ENCODE measurements at places on chromosomes 4 and X.

DNA sequence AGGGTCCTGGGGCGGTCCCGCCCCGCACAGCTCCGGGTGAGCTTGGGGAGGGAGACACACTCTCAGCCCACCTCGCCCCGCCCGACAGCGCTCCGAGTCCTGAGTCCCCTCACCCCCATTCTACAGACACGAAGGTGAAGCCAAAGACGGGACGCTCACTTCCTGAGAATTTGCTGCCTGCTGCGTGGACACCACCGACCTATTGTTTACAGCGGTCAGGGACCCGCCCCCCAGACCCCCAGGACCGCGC is 796 bp upstream of the ZNF141 start:
- DNase-seq, result no peak

GRCh38 chrX:134718966-134719317 is 60.7 kb upstream of the PLAC1 start:
- DNase-seq, result no peak

DNA sequence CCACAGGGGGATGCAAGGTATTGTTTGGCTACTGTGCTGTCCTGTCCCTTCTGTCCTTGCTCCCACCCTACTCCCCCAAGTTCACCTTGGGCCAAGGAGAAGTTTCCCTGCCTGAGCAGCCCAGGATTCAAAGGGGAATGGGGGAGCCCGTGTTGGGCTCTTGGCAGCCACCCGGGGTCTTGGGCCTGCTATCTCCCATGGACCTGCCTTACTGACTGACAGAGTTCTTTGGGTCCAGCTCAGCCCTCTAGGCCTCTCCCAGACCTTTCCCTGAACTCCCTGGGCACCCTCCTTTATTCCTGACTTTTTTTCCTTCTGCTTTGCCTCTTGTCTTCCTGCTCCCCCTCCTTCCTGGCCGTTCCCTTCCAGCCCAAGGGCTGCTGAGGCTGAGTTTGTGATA is 67.4 kb downstream of the STARD8 start:
- no peak for DNase-seq

GRCh38 chr4:76644831-76645485 is 209.9 kb downstream of the SHROOM3 start:
- DNase-seq, result no peak

GRCh38 chrX:97060020-97060419 is 176.3 kb downstream of the RPA4 start:
- DNase-seq, result no peak

GRCh38 chr4:3268395-3269104 is 19.6 kb downstream of the MSANTD1 start:
- DNase-seq, result no peak

DNA sequence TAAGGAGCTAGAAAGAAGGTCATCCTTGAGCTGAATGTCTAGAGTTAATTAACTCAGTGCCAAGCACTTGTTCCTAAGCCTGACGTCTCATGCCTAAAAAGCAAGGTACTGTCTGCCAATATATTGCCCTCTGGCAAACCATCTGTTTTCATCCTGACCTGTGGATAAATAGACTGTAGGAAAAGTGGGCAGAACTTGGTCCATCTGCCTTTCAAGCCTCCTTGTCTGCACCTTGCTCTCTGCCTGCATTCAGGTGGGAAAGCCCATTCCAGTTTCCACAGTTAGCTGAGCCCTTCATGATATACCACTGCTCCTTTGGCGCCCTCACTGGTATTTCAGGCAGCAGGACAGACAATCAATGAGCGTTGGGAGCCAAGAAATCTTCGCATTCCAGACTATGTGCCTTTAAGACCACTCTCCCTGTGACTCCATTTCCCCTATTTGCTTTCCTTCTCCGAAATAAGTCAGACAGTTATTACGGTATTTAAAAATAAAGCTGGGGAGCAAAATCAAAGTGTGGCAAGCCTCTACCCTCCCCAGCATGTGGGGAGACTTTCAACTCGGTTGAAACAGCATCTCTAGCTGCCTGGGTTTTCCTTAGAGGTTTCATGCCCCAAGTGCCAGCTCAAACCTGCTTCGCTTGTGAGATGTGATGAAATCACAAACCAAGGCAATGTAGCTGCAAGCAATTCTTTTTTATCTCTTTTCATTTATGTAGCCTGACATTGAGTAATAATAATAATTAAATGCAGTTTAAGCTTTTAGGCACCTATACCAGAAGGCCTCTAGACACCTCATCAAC is 2.5 kb upstream of the CCDC149 start:
- DNase-seq, result no peak

GRCh38 chrX:97021680-97022079 is 138.0 kb downstream of the RPA4 start:
- no peak for DNase-seq

GRCh38 chr4:88803600-88804096 is 106.0 kb upstream of the NAP1L5 start:
- no peak for DNase-seq

DNA sequence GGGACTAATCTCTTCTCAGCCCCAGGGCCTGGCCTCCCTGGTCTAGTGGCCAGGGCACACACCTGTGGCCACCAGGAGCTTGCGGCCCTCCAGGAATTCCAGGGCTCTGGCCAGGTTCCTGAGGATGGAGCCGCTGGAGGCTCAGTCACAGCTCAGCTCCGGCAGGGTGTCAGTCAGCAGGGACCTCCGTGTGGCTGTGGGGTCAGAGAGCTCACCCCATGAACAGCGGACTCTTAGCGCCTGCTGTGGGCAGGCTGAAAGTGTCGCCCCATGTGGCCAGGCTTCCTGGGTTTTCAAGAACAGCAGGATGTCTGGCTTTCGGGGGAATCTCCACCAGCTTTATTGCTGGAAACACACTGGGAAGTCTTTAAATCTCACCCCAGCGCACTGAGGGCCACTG is 19.3 kb upstream of the SH3TC1 start:
- DNase-seq, result no peak

DNA sequence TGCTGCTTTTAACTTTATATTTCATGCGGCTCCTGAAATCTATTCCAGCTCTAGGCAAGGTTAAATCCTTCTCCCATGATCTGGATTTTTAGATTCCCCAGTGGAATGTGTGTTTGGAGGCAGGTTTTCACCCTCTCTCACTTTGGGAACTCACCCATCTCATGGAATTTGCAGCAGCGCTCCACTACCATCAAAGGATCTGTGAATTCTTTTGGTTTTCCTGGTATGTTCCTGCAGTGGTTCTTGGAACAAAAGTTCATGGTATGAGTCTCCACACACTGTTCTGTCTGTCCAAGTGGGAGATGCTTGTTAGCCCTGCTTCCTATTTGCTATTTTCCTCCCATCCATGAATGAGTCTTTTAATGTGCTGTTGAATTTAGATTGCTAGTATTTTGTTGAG is 14.0 kb downstream of the APOOL start:
- no peak for DNase-seq

DNA sequence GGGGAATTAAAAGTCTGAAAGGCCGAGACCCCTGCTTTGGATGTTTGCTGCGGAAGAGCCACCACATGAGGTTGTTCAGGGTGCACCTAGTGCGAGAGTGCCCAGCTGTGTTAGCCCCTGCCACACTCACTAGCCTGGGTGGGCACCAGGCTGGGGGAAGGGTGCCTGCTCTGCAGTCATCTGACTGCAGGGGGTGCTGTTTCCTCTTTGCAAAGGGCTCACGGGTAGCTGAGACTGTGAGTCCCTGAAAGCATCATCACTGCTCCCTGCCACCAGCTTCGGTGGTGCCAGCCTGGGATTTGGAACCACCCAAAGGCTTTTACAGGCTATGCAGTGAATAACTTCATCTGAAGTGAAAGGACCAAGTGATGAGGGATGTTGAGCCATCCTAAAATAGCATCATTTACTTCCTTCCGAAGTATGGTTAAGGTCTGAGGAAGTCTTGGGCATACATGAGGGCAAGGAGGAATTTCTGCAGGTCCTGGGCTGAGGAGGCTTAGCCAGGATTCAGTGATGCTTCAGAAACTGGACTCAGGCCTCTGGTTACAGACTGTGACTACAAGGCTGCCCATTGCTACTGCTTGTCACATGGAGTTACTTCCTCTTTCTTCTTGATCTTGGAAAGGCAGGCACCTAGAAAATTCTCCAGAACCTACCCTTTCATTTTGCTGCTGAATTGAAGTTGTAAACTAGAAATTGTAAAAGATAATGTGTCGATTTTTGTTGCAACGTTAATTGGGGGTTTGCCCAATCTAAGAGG is 293.2 kb upstream of the PRPS2 start:
- no peak for DNase-seq

- no peak for DNase-seq
Observed at GRCh38 chr4:168978001-168978700, 31.9 kb downstream of the CBR4 start.

DNA sequence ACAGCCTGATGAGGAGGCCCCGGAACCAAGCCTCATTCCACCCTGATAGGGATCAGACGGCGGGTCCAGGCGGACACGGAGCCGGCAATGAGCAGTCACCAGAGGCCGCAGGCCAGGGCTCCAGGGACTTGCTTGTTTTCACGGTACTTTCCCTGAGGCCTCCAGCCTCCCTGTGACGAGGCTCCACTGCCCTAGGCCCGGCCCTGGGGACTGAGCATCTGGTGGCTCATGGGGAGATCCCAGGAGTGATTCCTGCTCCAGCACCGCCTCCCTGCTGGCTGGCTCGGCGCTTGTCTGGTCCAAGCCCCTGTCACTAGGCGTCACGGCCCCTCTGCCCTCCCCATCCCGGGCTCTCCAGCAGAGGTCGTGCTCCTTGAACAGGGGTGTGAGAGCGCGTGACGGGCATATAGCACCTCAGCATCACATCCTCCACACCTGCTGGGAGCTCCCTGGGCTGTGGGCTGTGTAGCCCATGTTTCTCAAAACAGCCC is 14.1 kb downstream of the HTRA3 start:
- no peak for DNase-seq

DNA sequence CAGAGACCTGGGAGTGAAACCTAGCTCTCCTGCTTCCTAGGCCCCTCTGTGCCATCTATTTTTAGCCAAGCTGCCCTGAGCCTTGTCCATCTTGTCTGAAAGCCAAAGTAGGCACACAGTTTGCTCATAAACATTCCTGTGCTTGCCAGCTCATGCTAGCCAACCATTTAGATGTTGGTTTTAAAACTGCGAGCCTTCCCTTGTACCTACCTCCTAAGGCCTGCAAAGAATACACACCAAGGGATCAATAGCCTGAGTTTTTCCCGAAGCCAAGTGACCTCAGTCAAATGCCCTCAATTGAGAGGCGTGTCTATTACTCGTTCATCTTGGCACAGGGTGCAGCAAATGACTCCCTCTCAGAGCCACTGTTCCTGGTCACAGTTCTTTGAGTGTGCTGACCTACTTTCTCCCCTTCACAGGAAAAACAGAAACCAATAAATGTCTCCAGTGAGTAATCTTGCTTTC is 48.5 kb downstream of the ZCCHC12 start:
- DNase-seq, result no peak

DNA sequence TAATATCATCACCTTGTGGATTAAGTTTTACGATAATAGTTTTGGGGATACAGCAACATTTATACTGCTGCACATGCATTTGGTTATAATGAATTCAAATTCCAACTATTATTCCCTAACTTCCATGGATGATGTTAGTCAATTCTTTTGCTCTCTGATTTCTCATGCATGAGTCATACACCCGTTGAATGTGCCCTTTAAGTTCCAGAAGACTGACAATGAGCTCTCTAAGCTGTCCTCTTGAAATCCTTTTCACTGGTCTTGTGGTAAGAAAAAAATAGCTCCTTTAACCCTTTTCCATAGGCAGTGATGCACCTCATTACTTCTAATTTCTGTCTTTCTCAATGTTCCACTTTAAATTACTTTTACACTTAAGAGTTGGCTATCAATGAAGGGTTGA is 1095.2 kb upstream of the POU3F4 start:
- no peak for DNase-seq

GRCh38 chrX:12228862-12229261 is 90.6 kb downstream of the FRMPD4 start:
- DNase-seq, result no peak

GRCh38 chrX:22674932-22675331 is 324.8 kb upstream of the DDX53 start:
- DNase-seq, result no peak

- no peak for DNase-seq
Observed at GRCh38 chrX:109384699-109385098, 97.2 kb downstream of the GUCY2F start.

GRCh38 chr4:7857993-7858392 is 81.7 kb downstream of the AFAP1 start:
- no peak for DNase-seq

- no peak for DNase-seq
Observed at GRCh38 chr4:107071108-107071507, 35.0 kb upstream of the DKK2 start.

DNA sequence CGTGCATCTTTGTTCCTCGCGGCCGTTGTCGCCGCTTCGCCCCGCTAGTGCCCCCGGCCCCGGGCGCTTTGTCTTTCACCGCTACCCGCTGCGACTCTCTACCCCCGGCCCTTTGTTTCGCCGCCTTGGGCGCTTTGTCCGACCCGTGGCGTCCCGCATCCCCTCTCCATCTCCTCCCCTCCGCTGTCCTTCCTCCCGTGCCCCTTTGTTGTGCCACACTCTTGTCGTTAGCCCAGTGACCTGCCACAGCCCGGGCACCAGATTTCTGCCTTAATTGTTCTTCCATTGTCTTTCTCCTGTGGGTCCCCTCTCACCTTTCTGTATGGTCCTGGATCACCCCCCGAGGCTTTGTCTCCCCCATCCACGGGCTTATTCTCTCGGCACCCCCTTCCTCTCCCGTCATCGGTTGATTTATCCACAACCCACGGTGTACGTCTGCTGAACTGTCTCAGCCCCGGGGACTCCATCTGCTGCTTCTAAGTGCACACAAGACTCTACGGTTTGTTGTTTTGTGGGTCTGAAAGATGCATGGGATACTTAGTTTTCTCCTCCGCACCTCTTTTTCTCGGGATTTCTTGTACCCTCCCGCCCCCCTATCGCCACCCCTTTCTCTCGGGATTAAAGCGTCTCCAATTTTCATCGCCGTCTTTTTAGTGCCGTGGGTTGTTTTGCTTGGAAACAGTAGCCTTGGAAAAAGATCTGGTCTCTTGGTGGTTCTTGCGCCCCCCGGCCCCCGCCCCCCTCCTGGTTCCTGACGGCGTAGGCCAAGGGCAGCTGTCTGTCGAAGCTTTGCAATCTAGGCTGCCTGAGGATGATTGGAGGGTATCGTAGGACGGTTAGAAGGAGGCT is 783 bp downstream of the RBPJ start:
- peak; percentile 16 for DNase-seq

DNA sequence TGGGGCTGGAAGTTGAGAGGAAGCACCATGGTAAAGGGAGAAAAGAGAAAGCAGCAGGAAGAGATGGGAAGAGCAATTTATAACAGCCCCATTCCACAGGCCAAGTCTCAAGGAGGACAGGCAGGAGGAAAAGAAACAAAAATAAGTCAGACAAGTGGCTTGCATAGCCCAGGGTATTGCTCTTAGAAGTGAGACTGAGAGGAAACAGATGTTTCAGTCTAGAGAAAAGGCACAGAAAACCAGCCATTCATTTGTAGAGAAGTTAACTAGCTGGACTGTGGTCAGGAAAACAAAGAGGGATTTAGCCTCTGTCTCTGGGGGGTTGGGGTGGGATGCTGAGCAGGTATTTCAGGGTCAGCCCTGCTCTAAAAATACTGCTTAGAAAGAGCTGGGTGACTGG is 175.0 kb upstream of the ARHGEF9 start:
- DNase-seq, result no peak

All from activated T-cell treated with anti-CD3 and anti-CD28 coated beads for 1 hour (primary cell).